ENCODE measurements at places on chromosomes 12 and 14. TPM values are rescaled to one million over a fixed set of nuclear protein-coding genes. Genes with fewer than 3 reads are reported as not detected.
A peak's percentile ranks its signal among the peaks of the same experiment; 100 is the strongest.

PTPRR gene
- 18.7 TPM for polyA plus RNA-seq

GRCh38 chr12:92675092-92675865 lies 27.5 kb upstream of the PLEKHG7 start:
- no peak overlapping the region for H3K4me3 ChIP-seq
- no peak for DNase-seq
- H3K27ac ChIP-seq: no peak overlapping the region
- H3K4me1 ChIP-seq: no peaks in the 10 kb centered on the region
- no peaks in the 10 kb centered on the region for H3K36me3 ChIP-seq

DNA sequence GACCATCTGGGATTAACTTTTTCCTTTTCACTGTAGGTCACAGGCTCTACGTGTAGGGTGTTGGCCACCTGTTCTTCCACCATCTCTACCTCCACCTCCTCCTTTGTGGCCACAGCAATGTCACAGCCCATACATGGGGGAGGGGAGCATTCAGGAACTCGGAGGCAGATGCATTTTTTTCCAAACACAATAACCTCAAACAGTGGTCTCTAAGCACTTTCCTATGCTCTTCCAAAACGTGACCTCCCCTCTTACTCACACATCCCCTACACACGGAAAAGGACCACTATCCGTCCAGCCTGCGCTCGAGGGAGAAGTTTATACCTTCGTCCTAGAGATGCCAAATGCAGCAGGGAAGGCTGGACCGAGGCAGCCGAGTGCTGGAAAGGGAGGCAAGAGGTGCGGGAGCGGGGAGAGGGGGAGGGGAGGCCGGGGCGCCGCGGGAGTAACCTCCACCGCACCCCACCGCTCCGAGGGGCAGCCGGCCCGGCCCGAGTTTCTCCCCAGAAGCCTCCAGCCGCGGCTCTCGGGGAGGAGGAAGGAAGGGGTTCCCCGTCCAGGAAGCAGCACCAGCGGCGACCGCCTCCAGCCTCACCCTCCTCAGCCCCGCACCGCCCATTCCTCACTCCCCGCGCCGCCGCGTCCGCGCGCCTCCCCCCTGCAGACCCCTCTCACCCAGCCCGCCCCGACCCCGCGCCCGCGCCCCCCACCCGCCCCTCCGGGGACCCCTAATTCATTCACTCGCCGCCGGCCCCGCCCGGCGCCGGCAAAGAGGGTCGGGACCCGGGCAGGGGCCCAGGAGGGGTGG lies 594 bp downstream of the KRAS start:
- H3K4me1 ChIP-seq: peaks cover 8% of the 10 kb centered on the region
- DNase-seq: peak; percentile 62
- peak overlapping the region; percentile 73 for H3K4me3 ChIP-seq
- no peaks in the 10 kb centered on the region for H3K27me3 ChIP-seq
- peaks cover 2% of the 10 kb centered on the region for H3K36me3 ChIP-seq
- peak overlapping the region; percentile 70 for H3K27ac ChIP-seq

IGF1 gene
- polyA plus RNA-seq: 5.7 TPM

DNA sequence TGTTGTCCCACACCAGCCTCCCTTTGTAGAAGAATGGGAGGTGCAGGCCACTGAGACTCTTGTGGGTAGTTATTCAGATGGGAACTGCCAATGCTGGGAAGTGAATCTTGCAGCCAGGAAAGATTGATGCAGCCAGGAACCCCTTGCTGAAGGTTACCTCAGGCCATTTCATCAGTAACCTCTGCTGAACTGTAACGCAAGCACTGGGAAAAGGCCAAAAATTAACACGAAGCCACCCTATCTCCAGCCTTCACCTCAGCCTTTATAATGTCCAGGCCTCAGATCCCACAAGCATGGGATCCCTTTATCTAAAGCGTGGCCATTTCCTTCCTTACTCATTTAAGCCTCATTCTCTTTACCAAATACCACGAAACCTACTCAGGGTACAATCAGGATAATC lies 211.1 kb downstream of the SPTSSA start:
- H3K36me3 ChIP-seq: no peaks in the 10 kb centered on the region
- no peaks in the 10 kb centered on the region for H3K4me1 ChIP-seq
- no peak overlapping the region for H3K4me3 ChIP-seq
- DNase-seq: no peak
- no peaks in the 10 kb centered on the region for H3K27me3 ChIP-seq
- H3K27ac ChIP-seq: no peak overlapping the region

DNA sequence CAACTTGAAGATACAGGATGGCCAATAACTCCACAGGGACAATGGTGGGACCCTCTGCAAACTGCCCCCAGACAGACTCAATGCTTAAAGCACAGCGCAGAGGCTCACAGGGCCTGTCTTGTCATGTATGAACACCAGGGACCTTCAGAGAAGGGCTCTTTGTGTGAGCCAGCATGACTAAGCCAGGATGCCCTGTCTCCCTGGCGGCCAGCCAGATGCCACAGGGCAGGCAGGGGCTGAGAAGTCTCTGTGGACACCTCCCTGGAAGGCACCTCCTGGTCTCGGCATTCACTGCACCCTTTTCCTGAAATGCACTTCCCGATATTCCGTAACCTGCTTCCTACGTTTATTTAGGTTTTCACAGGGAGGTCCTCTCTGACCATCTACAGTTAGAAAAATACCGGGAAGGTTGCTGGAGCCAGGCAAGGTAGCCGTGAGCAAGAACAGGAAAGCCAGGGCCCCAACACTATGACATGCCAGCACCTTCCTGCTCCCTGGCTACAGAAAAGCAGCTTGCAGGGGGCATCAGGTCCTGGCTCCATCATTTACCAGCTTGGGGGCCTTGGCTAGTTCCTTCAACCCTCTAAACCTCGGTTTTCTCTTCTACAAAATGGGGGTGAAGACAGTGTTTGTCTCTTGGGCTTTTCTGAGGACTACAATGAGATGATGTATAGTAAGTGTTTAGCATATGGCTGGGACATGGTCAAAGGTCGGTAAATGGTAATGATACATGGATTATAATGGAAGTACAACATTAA lies 65.0 kb downstream of the PITPNM2 start:
- H3K36me3 ChIP-seq: no peaks in the 10 kb centered on the region
- no peaks in the 10 kb centered on the region for H3K27me3 ChIP-seq
- H3K27ac ChIP-seq: no peak overlapping the region
- no peak for DNase-seq
- H3K4me1 ChIP-seq: peaks cover 24% of the 10 kb centered on the region
- no peak overlapping the region for H3K4me3 ChIP-seq
